ENCODE measurements at places on chromosomes 16 and 17.

- DNase-seq = no peak
Observed at GRCh38 chr17:66185862-66186261, 6.1 kb downstream of the CEP112 start.

DNA sequence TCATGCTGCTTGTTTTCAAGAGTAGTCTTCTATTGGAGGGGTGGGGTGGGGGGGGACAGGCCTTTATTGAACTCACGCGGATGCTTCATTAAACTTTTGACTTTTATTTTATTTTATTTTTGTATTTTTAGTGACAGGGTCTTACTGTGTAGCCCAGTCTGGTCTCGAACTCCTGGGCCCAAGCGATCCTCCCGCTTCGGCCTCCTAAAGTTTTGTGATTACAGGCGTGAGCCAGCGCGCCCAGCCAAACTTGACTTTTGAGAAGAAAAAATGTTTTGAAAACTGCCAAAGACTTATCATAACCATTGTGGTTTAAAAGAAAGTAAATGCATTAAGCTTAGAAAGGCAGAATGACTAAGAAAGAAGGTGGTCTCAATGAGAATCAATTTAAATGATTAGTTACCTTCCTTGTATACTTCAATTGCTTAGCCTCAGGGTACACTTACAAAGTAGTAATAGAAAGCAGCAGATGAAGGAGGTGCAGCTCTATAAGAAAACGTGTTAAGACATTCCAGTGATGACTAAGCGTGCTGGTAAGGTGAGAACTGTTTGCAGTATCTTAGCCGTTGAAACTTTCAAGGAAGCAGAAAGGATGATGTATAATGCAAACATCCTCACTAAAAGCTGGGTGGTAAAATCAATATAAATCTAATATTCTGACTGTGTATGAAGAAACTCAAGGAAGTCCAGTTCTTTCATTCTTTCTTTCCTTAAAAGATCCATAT, 1.2 kb downstream of the AP2B1 start:
- DNase-seq = no peak

DNA sequence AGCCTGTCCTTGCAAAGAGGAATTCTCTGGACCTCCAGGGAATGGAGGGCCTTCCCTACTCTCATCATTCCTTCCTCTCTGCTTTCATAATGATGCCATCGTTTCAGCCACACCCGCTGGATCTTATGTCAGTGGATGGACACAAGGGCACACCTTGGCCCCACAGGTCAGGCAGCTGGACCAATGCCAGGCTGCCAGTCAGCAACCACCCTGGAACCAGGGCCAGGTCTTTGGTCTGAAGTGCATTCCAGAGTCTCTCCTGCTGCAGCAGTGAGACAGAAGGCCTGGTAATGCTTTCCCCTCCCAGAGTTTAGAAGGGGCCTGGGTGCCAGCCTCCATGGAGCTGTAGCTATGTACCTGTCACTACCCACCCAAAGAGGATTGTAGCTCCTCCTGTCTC, 7.4 kb downstream of the C1QL1 start:
- DNase-seq = no peak

DNA sequence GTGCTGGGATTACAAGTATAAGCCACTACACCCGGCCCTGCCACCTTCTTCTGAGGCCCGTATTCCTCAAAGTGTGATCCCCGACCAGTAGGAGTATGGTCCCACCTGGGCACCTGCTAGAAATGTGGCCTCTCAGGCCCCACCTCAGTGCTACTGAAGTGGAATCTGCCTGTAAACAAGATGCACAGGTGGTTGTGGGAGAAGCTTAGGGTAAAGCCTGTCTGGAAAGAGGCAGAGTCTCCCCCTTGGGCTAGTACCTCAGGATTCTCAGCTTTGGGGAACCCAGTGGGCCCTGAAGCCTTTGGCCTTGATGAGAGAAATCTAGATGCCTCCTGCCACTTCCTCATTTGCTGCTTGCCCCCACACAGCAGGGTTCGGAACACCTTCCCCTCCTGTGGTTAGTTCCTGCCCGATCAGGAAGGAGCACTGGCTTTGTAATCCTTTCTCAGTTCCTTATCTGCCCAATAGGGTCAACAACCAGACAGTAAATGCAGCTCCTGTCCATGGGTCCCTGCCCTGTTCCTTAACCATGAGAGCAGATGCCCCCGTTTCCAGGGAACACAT, 25.2 kb downstream of the TK2 start:
- no peak for DNase-seq

GRCh38 chr17:4543557-4544026, 11.6 kb downstream of the MYBBP1A start:
- no peak for DNase-seq

GRCh38 chr17:81735264-81736102, 23.4 kb downstream of the SLC25A10 start:
- DNase-seq = no peak

DNA sequence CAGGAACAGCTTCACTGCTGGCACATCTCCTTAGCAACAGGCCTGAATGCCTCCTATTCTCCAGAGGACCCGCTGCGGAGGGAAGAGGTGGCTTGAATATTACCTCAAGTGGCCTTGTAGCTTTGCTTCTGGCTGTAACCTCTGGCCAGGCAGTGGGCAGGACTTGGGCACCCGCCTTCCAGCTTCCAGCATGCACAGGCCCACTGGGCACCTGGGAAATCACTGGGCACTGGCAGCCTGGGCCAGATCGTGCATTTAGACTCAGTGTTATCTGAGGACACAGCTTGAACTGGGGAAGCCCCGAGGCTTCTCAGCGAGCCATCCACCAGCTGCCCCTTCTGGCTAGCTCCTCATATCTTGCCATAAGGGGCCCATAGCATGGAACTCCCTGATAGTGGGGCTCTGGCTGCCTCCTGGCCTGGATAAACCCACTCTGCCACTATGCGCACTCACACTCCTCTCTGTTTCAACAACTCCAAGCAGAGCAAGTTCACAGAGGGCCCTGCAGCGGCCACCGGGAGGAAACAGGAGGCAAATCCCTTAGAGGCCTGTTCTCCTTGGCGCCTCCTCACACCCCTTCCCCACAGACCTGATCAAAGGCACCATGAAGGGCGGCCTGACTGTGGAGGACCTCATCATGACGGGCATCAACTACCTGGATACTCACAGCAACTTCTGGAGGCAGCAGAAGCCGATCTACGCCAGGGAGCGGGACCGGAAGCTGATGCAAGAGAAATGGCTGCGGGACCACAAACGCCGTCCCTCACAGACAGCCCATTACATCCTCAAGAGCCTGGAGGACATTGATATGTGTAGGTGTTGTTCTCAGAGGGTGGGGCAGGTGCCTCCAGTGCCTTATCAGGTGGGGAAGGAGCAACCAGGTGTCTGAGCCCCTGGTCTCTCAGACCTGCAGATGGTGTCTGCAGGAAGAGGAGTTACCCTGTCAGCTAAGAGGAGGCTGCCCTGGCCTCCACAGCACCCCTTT, 7.8 kb downstream of the ODAD4 start:
- no peak for DNase-seq

GRCh38 chr16:81004646-81005353, 1.9 kb downstream of the CMC2 start:
- DNase-seq = peak; percentile 73

- DNase-seq = no peak
Observed at GRCh38 chr17:68835071-68835470, 120.1 kb downstream of the ABCA8 start.

GRCh38 chr16:84603140-84603816, 14.6 kb downstream of the COTL1 start:
- no peak for DNase-seq

GRCh38 chr17:51657224-51657623, 396.9 kb downstream of the UTP18 start:
- no peak for DNase-seq

- no peak for DNase-seq
Observed at GRCh38 chr16:48507391-48507790, 102.6 kb downstream of the N4BP1 start.

DNA sequence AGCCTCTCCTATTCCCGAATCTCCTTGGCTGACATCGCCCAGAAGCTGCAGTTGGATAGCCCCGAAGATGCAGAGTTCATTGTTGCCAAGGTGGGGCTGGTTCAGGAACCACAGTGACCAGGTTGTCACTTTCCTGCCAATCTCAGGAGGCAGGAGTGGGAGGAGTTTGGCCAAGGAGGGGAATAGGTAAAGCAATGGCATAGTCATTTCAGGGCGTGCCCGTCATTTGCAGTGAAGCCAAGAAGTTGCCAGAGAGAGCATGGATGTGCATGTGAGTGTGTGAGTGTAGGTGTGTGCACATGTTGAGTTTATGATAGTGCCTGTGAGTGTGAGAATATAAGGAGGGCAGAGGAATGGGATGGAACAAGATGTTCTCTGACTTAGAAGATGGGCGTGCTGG, 14.8 kb downstream of the PSMD3 start:
- no peak for DNase-seq

GRCh38 chr16:20515688-20516090, 60.5 kb downstream of the ACSM2B start:
- DNase-seq = no peak

- no peak for DNase-seq
Observed at GRCh38 chr16:68386628-68387027, 61.7 kb downstream of the SMPD3 start.

- no peak for DNase-seq
Observed at GRCh38 chr17:43846963-43847371, at the start of gene CD300LG. TSS of gene CD300LG (plus strand) at chr17:43847176. CDS start at chr17:43847217, 41 bp downstream.

DNA sequence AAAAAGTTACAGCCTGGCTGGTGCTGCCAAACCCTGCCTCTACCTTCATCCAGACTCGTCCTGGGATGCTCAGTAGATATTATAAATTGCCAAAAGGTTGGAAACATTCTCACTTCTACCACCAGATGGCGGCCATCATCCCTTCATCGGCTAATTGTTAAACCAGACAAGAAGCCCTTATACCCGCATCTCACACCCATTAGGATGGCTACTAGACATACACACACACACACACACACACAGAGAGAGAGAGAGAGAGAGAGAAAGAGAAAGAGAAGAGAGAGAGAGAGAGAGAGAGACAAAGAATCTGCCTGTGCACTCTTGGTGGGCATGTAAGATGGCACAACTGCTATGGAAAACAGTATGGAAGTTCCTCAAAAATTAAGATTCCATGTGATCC, 15.0 kb upstream of the SCIMP start:
- DNase-seq = peak; percentile 66

- DNase-seq = no peak
Observed at GRCh38 chr16:54286090-54286365, 559 bp downstream of the IRX3 start.

- no peak for DNase-seq
Observed at GRCh38 chr17:78535273-78536197, 41.7 kb downstream of the DNAH17 start.

- no peak for DNase-seq
Observed at GRCh38 chr17:74682028-74682427, 30.7 kb downstream of the CD300LF start.

DNA sequence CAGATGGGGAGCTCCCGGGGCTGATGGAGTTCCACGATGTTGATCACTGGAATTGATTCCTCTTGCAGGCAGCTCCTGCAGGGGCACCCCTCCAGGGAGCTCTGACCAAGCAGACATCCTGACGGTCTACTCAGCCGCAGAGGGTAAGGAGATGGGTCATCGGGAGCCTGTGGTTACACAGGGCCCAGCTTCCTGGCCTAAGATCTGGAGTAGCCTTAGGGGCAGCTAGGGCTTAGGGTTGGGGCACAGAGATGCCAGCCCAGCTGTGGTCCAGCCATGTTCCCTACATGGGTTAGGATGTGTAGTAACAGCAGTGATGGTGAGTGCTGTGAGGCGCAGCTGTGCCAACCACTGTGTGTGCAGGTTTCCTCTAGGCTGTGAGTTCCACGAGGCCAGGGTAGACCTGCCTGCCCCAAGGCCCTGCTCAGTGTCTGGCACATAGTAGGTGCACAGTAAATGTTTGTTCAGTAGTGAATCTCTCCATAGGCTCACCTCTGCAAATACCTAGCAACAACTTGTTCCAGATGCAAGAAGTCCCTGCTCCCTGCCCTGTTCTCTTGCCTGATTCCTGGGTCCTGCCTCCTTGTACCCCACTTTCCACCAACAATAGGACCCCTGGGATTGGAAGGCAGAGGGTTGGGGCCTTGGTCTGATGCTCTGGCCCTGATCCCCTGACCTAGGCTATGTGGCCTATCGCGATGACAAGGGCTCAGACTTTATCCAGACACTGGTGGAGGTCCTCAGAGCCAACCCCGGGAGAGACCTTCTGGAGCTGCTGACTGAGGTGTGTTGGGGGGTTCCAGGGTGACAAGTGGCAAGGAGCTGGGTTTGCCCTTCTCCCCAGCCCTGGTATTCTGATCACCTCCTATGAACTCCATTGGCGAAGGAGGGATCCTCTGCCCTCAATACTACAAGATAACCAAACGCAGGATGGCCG, 13.7 kb downstream of the ZNF213 start:
- DNase-seq = no peak

- DNase-seq = peak; percentile 67
Observed at GRCh38 chr17:48439875-48440505, 10.0 kb upstream of the SKAP1 start.

DNA sequence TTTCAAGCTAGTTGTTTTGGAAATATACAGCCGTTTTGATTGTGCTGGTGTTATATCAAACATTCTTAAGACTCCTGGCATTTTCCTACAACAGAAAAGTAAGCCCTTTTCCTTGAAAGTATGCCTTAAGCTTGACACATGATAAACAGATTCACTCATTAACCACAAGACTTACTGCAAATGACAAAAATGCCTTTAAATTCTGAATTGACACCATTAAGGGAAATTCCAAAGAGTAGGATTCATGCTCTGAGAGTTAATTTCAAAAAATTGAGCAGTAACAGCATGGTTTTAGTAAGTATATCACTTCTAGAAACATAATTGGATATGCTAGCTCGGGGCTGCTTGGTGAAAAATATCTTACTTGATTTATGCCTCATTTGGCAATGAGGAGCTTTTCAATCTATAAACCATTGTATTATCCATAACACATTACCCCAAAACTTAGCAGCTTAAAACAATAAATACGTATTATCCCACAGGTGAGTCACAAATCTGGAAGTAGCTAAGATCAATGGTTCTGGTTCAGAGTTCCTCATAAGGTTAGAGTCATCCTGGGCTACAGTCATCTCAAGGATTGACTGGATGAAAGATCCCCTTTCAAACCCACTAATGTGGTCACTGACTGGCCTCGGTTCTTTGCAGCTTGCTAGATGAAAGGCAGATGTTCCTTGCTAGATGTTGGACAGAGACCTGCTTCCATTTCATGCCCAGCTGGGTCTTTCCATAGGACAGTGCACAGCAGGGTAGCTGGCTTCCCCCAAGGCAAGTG, 8.2 kb upstream of the PHAF1 start:
- DNase-seq = no peak

DNA sequence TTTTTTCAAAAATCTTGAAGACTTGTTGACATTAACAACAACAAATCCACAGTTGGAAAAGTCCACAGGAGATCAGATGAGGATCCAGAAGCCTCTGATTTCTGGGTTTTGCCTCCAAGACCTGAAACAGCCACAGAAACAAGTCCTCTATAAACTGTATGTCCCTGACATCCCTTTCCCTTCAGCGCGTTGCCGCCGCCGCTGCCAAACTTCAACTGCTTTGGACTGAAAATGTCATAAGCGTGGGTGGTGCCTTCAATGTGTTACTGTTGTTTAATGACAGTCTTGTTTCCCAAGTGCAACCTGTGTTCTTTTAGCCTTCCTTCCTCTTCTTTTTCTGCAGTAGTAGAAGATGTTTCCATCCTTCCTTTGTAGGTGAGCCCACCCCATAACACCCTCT, 334.9 kb downstream of the SHISA9 start:
- no peak for DNase-seq

- DNase-seq = peak; percentile 59
Observed at GRCh38 chr16:85275533-85276249, 163.4 kb upstream of the CIBAR2 start.

Measured in renal pelvis (tissue), 12 donors.